ENCODE measurements at places on chromosomes 11 and 22. TPM values are rescaled to one million over a fixed set of nuclear protein-coding genes. Genes with fewer than 3 reads are reported as not detected.

The SLC25A18 gene
- total RNA-seq, result 0.55 TPM

The POU2AF3 gene
- 0.27 TPM for total RNA-seq

The SYT7 gene
- 3.8 TPM for total RNA-seq

The MMP3 gene
- total RNA-seq, result not detected

The APOBEC3A gene
- not detected for total RNA-seq

The OR5AS1 gene
- not detected for total RNA-seq

The MS4A14 gene
- not detected for total RNA-seq

The TMEM25 gene
- total RNA-seq, result 19.0 TPM

The HOATZ gene
- 0.43 TPM for total RNA-seq

The CDHR5 gene
- total RNA-seq, result not detected

The TBC1D22A gene
- 24.2 TPM for total RNA-seq

The OR2AG2 gene
- 0.27 TPM for total RNA-seq

The ADORA2A gene
- 3.9 TPM for total RNA-seq

The KCNJ1 gene
- 0.14 TPM for total RNA-seq

The PHLDB1 gene
- 194 TPM for total RNA-seq

The OR5D18 gene
- total RNA-seq, result not detected

The OR4D9 gene
- not detected for total RNA-seq

The OR56B4 gene
- not detected for total RNA-seq

The MMP7 gene
- total RNA-seq, result 8.4 TPM

The LRP4 gene
- total RNA-seq, result 19.0 TPM

The RAB39A gene
- total RNA-seq, result 0.67 TPM

The MPZL2 gene
- total RNA-seq, result 0.95 TPM

The SYT12 gene
- total RNA-seq, result 0.34 TPM

The SLC17A6 gene
- not detected for total RNA-seq

The ISX gene
- not detected for total RNA-seq

The MRGPRF gene
- 4.1 TPM for total RNA-seq

The OR4C5 gene
- total RNA-seq, result not detected

The PLEKHB1 gene
- 4.5 TPM for total RNA-seq

The POLR3H gene
- 44.5 TPM for total RNA-seq

The GSTT2B gene
- total RNA-seq, result 4.9 TPM

The CNGA4 gene
- 0.31 TPM for total RNA-seq

The PARVB gene
- total RNA-seq, result 22.0 TPM

The SLC22A12 gene
- total RNA-seq, result not detected

The APOBEC3G gene
- 2.7 TPM for total RNA-seq

The KBTBD3 gene
- total RNA-seq, result 4.7 TPM

The CD6 gene
- total RNA-seq, result 0.58 TPM

Measured in astrocyte (in vitro differentiated cells and primary cell).